ENCODE measurements at places on chromosomes 2 and 18.

- no peak for DNase-seq
Measured at GRCh38 chr2:65678779-65679391, 246.5 kb upstream of the SPRED2 start.

GRCh38 chr2:167890739-167891138, 356.7 kb downstream of the STK39 start:
- no peak for DNase-seq

DNA sequence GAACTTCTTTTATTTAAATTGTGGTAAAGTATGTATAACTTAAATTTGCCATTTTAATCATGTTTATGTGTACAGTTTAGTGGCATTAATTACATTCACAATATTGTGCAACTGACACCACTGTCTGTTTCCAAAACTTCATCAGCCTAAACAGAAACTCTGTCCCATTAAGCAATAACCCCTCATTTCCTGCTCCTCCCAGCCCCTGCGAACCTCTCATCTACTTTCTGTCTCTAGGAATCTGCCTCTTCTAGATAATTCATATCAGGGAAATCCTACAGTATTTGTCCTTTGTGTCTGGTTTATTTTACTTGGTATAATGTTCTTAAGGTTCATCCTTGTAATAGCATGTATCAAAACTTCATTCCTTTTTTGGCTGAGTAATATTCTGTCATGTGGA, 75.1 kb downstream of the BOLA3 start:
- DNase-seq = no peak

- DNase-seq = no peak
Measured at GRCh38 chr2:172655838-172656573, 79.6 kb upstream of the RAPGEF4 start.

DNA sequence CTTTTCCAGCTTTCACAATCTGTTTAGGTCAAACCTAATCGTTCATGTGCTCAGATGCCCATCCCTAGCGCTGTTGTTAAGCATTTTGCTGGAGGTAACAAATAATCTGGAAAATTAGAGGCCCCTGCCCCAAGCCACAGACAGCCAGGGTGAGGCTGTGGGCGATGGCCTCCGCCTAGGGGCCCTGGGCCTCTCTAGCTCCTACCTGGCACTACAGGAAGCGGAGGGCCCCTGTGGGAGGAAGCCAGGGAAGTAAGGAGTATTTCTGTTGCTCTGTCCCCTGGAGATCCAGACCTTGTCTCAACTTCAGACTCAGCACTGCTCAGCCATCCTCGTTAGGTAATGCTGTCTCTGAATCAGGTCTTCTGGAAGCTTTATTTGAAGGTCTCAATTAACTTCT, 12.4 kb upstream of the FOSL2 start:
- no peak for DNase-seq

- no peak for DNase-seq
Measured at GRCh38 chr2:195666113-195666712, 9.2 kb downstream of the SLC39A10 start.

GRCh38 chr18:68233018-68233417, 481.9 kb downstream of the TMX3 start:
- DNase-seq = no peak

GRCh38 chr2:48597492-48597891, 20.2 kb upstream of the GTF2A1L start:
- DNase-seq = no peak

- no peak for DNase-seq
Measured at GRCh38 chr18:12048827-12049175, 44.8 kb upstream of the ANKRD62 start.

DNA sequence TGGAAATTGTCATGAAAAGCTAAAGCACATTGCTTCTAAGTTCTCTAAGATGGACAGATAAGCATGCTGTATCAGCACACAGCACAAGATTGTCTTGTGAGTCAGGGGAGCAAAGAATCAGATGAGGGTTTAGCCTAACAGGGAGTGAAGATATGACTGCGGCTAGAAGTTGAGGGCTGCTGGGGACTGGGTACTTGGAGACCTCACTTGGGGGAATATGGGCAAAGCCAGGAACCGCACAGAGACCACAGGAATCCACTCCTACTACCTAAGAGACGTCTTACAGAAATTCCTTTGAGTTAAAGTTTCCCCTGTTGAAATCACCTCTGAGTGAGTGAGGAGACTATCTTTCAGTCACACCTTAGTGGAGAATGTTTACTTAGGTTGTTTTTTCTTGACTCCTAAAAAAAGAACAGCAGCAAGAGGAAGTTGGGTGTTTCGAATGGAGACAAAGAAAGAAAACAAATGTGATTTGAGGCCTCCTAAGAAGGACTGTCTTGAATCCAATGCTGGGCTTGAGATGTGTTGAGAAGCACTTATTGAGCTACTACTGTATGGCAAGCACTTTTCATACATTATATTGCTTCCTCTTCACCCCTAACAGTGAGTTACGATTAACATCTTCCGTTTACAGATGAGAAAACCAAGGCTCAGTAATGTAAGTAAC, 100.7 kb downstream of the ANKRD44 start:
- no peak for DNase-seq

GRCh38 chr2:233142355-233142897, 82.3 kb downstream of the INPP5D start:
- DNase-seq = no peak

- DNase-seq = peak; percentile 46
Measured at GRCh38 chr2:217988014-217988839, 14.6 kb downstream of the TNS1 start.

- no peak for DNase-seq
Measured at GRCh38 chr2:30504731-30505130, 57.7 kb downstream of the LCLAT1 start.

- DNase-seq = no peak
Measured at GRCh38 chr18:58464104-58464625, 164.7 kb downstream of the ALPK2 start.

GRCh38 chr2:27929916-27930486, 39.5 kb downstream of the BABAM2 start:
- DNase-seq = no peak

DNA sequence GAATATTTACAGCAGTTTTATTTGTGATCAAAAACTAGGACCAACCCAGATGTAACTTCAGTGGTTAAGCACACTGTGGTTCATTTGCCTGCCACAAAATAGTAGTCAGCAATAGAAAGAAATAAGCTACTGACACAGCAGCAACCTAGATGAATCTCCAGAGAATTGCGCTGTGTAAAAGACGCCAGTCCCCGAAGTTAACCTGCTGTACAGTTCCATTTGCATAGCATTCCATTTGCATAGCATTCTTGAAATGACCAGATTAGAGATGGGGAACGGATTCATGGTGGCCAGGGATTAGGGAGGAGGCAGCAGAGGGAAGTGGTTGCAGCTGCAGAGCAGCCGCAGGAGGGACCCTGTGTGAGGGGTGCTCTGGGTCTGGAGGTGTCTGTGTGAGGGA, 39.3 kb upstream of the NFATC1 start:
- no peak for DNase-seq

DNA sequence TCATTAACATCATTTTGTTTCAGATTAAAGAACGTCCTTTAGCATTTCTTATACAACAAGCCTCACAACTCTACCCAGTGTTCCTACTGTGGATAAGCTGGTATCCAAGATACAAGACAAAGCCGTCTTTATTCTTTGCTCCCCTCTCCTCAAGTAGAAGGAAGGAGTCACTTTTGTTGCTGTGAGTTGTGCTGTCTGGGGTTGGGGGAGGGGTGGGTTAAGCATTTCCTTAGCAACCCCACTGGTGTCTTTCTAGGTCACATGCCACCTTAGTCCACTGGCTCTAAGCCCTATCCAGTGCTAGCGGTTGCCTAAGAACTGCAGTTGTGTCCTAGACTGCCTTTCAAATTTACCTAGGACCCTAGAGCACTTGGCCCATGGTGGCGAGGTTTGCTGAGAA, 155.6 kb upstream of the PIEZO2 start:
- no peak for DNase-seq

DNA sequence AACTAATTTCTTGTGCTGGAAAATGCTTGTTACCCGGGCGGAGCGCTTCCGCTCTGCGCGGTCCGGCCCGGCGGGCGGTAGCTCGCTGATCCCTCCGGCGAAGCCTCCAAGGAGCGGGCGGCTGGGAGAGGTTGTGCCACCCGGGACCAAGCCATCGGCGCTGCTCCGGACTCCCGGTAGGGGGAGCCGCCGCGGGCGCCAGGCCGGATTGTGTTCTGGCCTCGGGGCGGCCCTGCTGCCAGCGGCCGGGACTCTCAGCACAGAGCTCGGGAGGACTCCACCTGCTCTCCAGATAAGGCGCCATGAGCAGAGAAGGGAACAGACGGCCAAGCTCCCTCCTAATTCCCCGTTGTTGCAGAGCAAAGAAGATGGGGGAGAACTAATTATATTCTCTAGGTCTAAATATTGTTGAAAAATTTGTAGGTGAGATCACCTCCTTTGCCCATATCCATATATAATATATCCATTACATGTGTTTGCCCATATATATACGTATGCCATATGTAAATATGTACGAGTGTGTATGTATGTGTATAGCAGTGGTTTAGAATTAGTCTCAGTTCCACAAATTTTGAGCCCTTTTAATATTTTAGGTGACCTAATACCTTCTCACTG, 13.8 kb upstream of the SATB2 start:
- no peak for DNase-seq

DNA sequence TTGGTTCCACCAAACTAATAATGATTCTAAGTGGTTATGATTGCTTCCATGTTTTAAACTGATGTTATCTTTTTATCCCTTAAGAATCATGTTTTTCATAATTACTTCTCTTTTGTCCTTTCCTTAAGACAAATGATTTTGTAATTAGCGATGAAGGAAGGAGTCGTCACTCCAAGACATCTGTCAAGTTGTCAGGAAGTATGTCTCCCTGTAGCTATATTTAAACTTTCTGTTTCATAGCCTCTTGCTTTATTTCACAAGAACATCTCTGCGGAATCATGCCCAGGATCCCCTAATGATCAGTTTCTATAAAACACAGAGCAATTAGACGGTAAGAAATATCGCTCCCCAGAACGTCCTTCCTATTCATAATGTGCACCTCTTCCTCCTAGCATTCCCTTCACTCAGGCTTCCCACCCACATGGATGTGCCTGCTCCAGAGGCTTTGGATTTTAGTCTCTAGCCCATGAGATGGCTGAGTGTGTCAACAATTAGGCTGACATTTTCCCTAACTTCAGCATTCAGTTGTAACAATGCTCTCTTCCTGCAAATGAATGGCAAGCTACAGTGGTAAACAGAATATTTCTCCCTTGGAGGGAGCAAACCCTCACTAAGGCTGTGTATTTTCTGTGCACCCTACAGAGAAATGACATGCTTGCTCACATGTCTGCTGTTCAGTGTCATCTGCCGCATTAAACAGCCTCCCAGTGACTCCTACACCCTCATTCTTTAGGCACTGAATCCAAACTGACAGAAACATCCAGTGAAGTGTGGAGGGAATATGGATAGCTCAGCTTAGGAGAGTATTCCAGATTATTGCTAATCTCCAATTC, 879.6 kb upstream of the CELF4 start:
- no peak for DNase-seq

- DNase-seq = no peak
Measured at GRCh38 chr2:238027058-238027457, 33.7 kb upstream of the SCLY start.

DNA sequence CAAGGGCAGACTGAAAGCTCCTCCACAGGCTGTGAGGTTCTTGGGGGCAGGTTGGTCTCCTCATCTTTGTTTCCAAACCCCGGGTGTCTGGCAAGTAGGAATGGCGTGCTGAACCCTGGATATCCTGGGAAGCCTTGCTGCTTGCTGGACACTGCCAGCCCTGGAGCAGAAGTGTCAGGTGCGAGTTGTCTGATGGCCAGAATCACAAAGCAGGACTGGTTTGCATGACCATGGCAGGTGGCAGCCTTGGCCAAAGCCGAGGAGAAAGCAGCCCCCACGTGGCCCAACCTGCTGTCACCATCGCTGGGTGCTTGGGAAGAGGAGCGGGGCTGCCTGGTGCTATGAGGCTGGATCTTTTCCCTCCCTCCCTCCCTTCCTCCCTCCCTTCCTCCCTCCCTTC, 309.5 kb upstream of the HS6ST1 start:
- DNase-seq = no peak

DNA sequence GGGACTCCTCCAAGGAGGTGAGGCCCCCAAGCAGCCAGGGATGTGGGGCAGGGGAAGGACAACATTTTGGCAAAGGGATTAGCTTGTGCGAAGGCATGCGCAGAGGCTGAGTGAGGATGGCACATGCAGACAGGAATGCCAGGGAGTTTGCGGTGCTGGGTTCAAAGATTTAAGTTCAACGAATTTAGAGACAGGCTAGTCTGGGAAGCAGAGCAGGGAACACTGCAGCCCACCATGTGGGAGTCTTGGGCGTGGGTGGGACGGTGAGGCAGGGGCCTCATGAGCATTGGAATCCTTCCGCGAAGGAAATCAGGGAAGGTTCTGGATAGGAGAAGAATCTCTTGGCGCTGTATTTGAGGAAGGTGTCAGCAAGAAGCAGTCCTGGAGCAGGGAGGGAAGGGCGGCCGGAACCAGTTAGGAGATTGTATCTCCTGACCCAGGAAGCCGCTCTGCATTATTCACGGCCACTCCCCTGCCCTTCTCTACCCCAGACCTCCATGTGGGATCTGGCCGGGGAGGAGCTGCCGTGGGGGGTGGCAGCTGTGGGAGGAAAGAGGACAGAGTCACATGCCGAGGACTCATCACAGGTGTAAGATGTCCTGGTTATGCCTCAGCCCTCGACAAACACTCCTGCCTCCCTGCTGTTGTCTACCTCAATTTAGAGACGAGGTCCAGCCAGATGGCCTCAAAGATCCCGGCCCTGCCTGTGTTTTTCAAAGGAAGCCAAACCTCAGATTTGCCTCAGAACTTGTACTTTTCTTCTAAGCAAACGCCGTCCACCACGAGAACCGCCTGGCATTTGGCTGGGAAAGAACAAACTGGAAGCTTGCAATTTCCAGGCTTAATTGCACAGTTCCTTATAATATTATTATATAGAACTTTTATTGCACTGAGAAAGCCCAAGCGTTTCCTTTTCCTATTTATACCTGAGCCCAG, 123.7 kb upstream of the SMAD2 start:
- no peak for DNase-seq

DNA sequence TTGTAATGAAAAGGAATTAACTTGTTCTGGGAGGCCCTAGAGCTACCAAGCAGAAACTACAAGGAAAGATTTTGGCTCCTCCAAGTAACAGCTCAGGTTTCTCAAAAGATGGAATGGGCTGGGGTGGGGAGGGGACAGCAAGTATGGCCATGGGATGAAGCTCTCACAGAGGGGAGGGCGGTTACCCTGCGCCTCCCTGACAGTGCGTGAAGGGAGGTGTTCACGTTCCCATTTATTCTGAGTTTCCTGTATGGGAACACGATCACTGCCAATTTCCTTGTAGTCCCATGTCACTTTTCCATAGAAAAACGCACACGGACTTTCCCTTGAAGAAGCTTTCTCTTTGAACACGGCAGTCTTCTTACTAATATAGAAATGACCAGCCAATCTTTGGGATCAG, 17.0 kb downstream of the CDC42EP3 start:
- no peak for DNase-seq

- no peak for DNase-seq
Measured at GRCh38 chr2:218558986-218559385, 9.2 kb downstream of the USP37 start.

DNA sequence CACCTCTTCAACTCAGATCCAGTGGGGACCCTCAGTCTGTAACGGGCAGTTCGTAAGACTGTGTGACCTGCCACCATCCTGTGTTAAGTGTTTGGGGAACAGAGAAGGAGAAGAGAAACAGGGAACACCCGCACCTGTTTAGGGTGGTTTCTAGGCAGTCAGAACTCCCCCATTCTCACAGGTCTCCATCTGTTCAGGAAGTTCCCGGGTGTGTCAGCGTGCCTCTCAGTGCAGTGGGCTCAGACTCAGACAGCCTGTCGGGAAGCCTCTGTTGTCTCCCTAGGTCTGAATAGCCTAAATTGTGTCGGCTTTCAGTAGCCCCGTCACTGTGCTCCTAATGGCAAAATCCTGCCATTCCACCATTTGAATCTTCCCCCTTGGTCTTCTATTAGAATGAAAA, 256.6 kb downstream of the LOXHD1 start:
- DNase-seq = no peak
